ENCODE measurements at places on chromosomes 6 and 20.

DNA sequence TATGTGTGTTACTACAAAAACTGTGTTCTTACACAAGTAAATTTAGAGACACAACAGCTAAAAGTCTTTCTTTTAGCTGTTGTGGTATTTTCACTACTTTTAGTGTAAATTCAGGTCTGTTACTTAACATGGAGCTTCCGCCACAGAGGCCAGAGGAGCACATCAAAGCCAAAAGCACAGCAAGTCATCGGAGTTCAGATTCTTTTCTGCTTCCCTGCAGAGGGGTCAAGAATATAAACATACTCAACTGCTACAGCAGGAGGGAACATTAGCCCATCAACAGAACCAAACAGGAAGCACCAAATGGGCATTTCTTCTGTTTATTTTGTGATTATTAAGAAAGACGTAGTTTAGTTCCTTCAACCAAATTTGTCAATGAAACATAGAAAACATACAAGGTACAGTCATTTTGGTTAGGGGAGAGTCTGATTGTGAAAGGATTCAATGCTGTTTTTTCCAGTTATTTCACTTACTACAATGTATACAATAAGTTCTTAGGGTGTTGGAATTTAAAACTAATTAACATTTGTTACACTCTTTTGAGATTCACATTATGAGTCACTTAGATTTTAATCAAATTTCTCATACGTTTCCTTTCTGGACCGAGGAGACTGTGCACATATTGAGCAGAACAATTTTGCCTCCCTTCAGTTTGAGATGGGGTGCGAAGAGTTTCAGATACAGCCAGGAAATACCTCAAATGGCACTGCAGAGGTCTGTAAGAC, 42.8 kb upstream of the DSE start:
- DNase-seq, result no peak

- DNase-seq, result no peak
These were observed 13.5 kb downstream of the ARG1 start for GRCh38 chr6:131586543-131586942.

GRCh38 chr6:143205585-143205984, 144.9 kb downstream of the AIG1 start:
- DNase-seq, result no peak

GRCh38 chr20:46076806-46077205, 13.0 kb downstream of the NCOA5 start:
- no peak for DNase-seq

- peak; percentile 47 for DNase-seq
These were observed 244.9 kb downstream of the TSHZ2 start for GRCh38 chr20:53216856-53217576.

- no peak for DNase-seq
These were observed 2.5 kb upstream of the SNTA1 start for GRCh38 chr20:33445881-33446625.

DNA sequence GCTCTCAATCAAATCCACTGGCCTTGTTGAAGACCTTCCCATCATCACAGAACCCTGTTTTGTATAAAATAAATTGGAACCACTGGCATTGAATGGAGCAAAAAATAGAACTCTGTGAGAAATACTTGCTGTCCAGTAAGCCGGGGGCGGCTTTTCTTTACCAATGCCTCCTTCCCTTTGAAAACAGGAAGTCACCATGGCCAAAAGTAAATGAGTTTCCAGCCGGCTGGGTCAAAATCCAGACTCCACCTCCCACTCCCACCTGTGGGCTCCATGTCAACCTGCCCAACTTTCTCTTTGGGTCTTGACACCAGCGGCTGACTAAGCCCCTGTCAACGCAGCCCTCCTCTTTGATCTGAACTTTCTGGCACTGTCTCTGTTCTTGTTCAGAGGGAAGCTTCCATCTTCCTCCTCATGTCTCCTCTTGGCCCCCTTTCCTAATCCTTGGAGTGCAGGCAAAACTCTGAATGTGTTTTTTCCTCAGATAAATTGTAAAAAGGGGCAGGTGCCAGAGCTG, 95.2 kb downstream of the TFAP2C start:
- no peak for DNase-seq

GRCh38 chr6:160899671-160900430, 91.7 kb upstream of the MAP3K4 start:
- DNase-seq, result no peak

DNA sequence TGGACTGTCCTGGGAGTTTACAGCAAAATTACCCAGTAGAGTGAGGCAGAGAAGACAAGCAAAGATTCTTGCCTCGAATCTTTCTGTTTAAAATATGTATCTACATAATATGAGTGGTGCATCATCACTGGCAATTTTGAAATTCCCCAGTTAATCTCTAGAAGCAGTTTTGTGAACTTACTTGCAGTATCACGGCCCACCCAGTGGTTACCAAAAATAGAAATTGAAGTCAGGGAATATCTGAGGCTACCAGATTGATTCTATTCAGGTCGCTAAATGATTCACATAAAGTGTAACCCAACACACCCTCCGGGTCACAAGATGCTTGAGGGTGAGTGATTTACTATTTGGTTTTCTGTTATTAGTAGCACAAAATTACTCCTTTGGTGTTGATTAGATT, 111.9 kb downstream of the PPP1R14C start:
- DNase-seq, result no peak

DNA sequence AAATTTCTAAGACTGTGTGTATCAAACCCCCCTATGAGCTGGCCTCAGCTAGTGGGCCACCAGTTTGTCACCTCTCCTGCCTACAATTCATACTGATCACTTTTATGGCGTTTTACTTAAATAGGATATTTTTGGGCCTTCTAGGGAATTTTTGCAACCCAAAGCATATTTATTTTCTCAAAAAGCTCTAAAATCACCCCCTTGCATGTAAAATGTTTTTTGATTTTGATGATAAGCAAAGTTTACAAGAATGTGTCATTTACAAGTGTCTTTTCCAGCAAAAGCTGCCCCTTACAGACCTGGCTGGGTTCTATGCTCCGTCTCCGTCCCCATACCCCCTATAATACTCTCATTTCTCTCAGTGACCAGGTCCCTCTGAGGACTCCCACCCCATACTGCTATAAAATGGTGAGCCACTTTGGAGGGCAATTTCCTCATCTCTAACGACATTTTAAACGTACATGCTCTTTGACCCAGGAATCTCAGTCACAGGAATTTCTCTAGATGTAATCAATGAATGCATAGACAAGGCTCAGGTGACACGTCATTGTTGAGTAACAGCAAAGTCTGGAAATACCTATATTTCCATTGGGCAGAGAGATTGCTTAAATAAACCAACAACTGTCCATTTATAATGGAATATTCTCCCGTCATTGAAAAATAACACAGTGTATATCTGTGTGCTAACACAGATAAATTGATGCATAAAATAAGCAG, 13.9 kb upstream of the OCSTAMP start:
- DNase-seq, result no peak

- DNase-seq, result no peak
These were observed 621.0 kb downstream of the PKHD1 start for GRCh38 chr6:51466427-51466826.

DNA sequence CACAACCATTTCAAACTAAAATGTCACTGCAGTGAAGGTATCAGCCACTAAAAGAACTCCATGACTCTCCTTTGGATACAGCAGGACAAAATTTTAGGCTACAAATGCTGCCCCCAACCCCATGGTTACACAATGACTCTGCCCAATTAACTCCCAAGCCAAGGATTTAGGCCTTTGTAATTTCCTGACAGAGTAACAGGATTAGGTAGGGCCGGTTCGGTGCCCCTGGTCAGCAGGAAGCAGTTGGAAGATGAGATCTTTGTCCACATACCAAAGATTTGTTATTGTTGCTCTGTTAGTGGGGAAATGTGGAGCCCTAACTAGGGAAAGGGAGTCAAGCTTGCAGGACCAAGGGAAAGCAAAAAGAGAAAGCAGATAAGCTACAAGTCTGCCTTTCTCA, 26.7 kb upstream of the RIPK1 start:
- DNase-seq, result no peak

- no peak for DNase-seq
These were observed 366.5 kb downstream of the FOXA2 start for GRCh38 chr20:22217712-22218352.

- no peak for DNase-seq
These were observed 30.8 kb upstream of the CEP162 start for GRCh38 chr6:84258268-84258667.

DNA sequence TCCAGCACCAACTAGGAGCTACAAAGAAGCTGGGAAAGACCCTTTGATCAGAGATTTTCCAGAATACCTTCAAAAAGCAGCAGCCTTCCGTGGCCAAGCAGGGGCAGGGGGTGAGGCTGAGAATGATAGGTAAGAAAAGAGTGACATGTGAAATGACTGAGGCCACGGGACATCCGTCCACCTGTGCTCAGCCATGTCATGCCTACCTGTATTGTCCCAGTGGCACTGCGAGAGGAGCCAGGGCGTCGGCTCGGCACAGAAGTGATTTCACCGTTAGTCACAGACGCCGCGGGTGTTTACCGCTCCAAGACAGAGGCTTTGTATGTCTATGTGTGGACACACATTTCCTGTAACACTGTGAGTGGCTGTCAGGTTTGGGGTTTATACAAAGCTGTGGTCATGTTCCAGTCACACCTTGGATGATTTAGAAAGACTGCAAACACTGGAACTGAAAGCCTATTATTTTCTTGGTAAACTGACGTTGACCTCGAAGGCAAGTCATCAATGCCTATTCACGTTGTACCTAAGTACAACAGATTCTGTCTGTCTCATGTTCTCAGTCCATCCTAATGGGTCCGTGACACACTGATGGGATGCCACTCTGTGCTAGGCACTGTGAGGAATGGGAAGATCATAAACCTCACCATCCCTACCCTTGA, 32.1 kb upstream of the JAG1 start:
- DNase-seq, result no peak

DNA sequence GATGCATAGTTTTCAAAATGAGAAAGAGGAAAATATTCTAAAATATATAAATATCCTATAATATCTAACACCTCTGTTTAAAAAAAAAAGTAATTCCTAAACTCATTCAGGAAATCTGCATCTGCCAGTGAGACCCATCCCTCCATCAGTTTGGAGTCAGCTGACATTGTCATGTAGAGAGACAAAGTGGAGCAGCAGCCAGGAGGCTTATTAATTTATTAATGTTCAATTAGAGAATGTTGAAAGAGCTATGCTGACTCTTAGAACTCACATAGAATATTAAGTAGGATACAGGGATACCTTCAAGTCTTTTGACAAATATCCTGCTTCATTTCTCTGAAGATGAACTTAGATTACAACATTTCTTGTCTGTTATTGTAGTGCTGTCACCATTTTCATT, 12.8 kb upstream of the PERP start:
- no peak for DNase-seq

DNA sequence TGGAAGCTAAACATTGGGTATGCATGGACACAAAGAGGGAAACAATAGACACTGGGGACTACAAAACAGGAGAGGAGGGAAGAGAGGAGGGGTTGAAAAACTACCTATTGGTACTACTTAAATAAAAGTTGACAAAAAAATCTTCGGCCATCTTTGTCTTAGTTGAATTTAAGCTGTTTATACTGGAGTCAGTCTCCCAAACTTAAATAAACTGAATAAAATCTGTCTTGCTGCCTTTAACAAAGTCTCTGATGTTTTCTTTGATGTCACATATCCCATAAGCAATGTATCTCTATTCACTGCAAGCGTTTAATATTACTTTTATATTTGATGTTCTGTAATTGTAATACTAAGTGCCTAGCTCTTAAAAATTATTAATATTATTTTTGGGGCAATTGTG, 409.2 kb upstream of the EPHA7 start:
- no peak for DNase-seq

GRCh38 chr20:49405062-49405683, 77.3 kb downstream of the KCNB1 start:
- DNase-seq, result no peak

GRCh38 chr6:44096612-44097011, 30.6 kb downstream of the MRPL14 start:
- DNase-seq, result peak; percentile 74

GRCh38 chr6:30163090-30163917, at the start of gene TRIM15:
TRIM15 (plus strand) TSS chr6:30163546; CDS start chr6:30163685, 139 bp downstream.
- DNase-seq, result no peak

DNA sequence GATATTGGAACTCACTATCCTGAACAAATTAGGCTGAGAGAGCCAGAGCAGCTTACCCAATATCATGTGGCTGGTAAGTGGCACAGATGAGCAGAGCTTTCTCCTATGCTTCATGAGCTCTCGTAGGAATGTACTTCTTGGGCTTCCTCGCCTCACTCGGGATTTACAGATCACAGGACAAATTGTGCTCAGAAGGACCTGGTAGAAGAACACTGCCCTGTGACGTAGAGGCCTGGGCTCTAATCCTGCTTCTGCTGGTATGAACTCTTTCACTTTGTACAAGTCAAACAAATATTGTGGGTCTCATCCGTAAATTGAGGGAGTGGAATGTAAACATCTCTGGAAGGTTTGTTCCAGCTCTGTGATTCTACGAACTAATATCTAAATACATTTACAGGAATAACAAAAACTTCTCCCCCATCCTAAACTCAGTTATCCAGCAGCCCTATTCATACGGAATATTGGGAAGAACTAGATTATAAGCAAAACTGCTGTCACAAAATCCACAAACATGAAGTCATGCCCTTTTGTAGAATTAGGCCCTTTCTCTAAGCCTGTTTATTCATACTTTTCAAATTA, 187.6 kb downstream of the CLIC5 start:
- DNase-seq, result no peak

DNA sequence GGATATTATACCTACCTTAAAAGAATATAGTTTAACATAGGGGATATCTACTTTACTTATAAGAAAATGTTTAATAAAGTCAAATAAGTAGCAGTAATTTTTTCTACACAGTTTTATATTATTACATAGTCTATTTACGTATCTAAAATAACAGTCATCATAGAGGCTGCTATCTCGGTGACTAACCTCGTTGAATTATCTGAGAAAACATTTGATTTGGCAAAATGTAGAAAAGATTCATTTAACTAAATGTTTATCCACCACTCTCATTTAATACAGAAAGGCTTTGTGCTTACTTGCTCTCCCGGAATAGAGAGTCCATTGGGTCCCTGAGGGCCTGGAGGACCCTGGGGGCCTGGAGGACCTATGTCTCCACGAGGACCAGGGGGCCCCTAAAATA, 103.6 kb downstream of the COL12A1 start:
- no peak for DNase-seq

DNA sequence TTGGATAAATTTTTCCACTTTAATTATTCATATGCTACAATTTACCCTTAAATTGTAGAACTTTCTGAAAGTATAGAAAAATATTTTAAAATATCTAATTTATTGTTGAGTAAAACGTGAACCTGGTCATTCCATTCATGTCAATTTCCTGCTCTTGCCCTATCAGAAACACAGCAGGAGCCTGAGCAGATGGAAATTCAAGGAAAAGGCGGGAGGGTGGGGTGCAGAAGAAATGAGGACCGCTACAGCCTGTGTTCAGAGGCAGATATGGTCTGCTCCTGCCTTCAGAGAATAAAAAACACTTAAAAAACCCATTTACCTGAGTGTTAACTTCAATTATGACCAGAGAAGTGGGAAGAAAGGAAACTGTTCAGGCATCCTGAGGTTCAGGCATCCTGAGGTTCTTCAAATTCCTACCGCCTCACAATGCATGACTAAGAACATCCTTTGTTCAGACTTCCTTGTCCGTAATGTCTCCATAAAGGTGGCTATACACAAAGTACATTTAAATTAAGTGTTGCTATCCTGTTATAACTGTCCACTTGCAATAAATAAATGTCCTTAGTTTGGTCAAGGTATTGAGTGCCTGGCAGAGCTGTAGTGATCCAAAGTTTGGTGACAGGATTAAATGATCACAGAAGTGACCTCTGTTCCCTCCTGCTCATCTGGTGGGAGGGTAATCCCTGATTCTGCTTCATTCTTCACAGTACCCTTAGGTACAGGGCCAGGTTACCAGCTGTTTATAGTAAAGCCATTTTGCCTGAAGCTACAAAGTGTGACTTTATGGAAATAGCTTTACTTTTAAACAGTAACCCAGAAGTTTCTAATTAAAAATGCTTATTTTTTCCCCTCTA, 109.1 kb downstream of the MAN1A1 start:
- DNase-seq, result no peak

Measured in GM12891 (cell line).